Activated CD8-positive, alpha-beta T cell treated with anti-CD3 and anti-CD28 coated beads for 36 hours (primary cell): ENCODE measurements at places on chromosomes 2 and 18.
A peak's percentile ranks its signal among the peaks of the same experiment; 100 is the strongest.

DNA sequence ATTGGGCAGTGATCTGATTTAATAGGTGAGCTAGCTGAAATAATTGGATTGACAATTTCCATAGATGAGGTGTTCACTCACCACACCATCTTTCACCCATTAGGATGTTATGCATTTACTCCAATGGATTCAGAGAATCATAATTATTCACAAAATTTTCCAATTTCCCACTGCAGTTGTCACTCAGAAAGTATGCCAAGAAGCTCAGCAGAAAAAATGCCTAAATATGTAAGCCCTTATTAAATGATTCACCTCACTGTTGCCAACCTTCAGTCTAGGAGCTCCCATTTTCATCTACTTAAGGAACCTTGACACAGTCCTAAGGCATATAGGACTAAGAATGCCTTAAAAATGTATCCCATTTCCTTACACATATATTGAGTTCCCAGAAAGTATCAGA, 94.3 kb downstream of the MBD2 start:
- no peak for DNase-seq

DNA sequence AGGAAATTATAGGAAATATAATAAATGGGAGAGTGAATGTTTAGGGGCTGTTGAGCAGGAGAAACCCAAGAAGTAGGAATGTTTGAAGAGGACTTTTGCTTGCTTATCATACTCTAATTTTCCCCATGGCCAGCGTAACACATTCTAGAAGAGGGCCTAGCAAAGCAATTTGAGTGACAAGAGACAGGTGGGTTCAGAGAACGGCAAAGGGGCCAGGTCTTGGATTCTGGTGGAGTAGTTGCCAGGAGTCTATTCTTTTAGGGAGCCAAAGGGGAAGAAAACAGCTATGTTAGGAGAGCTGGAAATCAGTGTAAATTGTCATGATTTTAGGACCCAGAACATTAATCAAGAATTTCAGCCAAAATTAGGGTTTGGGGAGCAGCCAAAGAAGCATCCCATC, 96.5 kb downstream of the COL5A2 start:
- no peak for DNase-seq

DNA sequence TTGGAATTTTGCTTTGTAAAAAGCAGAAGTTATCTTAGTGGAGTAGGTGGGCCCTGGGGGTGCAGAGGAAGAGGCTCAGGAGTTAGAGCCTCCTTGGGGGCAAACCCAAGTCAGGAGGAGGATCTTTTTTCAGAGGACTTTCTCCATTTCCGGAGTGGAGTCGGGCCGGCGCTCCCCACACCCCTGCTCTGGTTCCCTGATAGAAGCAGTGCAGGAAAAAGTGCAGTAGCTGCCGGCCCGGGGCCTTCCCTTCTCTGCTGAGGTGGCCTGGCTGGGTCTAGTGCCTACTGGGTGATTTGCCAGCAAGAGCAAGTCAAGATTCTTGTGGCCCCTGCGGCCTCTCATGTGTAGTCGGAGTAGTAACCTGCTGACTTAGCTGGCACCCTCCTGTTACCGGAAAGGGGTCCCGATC, 124.2 kb upstream of the HS6ST1 start:
- no peak for DNase-seq

DNA sequence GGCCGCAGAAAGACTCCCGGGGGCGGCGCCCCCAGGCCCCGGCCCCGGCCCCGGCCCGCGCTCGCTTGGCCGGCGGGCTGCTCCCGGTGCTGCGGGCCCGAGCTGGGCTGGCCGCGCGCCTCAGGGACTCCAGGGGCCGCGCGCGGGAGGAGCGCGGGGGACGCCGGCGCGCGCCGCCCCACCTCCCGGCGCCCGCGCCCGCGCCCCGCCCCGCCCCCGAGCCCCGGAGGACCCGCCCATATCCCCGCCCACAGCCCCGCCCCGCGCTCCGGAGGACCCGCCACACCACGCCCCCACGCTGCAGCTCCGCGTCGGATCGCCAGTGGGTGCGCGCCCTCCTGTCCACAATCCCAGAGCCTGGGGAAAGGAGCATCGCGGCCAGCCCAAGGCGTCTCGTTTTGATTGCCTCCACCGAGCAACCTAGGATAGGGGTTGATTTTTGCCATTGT, at the start of gene PARD6G:
PARD6G (minus strand) TSS at position 122 of the 449 bp plus-strand sequence. CDS start 166 bp downstream, outside the sequence.
- peak; percentile 69 for DNase-seq

DNA sequence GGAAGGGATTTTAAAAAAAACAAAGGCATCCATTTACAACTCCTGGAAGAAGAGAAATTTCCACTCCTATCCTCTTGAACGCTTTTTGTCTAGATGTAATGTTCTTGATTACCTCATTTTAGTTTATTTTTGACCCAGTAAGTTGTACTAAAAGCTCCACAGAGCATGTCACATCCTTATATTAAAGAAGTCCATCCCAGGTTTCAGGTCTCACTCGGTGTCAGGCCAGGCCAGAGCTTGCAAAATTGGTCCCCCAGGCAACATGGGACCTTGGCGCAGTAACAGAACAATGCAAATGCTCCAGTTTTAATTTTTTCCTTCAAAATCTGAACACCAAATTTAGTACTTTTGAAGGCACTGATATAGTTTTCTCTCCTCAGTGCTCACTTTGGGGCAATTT, 218.4 kb upstream of the REV1 start:
- no peak for DNase-seq

- no peak for DNase-seq
Observed at GRCh38 chr2:216735086-216735485, 39.7 kb upstream of the IGFBP5 start.

DNA sequence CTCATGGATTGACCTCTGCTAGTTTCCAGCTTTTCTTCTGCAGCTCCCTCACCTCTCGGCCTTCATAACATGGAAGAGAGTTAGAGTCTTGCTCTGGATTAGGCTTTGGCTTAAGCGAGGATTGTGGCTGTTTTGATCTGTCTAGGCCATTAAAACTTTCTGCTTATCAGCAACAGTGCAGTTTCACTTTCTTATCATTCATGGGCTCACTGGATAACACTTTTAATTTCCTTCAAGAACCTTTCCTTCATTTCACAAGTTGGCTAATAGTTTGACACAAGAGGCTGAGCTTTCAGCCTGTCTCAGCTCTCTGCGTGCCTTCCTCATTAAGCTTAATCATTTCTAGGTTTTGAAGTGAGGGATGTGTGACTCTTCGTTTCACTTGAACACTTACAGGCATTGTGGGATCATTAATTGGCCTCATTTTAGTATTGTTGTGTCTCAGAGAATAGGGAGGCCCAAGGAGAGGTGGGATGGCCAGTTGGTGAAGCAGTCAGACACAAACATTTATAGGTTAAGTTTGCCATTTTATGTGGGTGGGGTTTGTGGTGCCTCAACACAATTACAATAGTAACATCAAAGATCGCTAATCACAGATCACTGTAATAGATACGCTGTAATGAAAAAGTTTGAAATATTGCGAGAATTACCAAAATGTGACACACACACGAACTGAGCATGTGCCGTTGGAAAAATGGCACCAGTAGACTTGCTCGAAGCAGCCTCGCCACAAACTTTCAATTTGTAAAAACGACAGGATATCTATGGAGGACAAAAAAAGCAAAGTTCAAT, 129.3 kb downstream of the ZNF236 start:
- no peak for DNase-seq

- DNase-seq, result no peak
Observed at GRCh38 chr2:17933256-17933655, 54.8 kb downstream of the KCNS3 start.

- no peak for DNase-seq
Observed at GRCh38 chr2:70513738-70514137, 39.9 kb downstream of the TGFA start.

DNA sequence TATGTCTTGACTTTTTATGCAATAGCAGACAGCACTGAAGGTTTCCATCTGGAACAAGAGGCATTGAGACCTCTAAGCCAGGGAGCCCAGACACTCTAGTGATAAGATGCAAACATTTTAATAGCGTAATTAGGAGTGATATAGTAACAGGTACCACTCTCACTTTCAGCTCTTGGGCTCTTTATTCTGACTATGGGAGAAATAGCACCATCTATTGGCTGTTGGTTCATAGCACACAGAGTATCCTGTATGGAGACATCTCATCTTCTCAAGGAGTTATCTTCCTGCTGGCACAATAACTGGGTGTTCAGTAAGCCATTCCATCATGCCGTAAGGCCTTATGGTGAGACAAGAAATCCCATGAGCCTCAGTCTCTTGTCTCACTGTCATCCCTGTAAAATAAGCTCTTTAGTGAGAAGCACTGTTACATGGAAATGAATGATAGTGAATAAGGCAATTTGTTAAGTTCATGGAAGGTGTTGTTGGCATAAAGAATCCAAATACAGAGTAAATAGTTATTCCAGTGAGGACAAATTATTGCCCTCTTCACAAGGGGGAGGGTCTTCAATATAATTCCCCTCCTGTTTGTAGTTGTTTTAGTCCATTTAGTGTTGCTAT, 48.3 kb downstream of the THUMPD2 start:
- DNase-seq, result no peak

- no peak for DNase-seq
Observed at GRCh38 chr2:146893500-146894041, 951.3 kb upstream of the ACVR2A start.

- DNase-seq, result no peak
Observed at GRCh38 chr2:57278451-57278850, 768.2 kb upstream of the VRK2 start.

DNA sequence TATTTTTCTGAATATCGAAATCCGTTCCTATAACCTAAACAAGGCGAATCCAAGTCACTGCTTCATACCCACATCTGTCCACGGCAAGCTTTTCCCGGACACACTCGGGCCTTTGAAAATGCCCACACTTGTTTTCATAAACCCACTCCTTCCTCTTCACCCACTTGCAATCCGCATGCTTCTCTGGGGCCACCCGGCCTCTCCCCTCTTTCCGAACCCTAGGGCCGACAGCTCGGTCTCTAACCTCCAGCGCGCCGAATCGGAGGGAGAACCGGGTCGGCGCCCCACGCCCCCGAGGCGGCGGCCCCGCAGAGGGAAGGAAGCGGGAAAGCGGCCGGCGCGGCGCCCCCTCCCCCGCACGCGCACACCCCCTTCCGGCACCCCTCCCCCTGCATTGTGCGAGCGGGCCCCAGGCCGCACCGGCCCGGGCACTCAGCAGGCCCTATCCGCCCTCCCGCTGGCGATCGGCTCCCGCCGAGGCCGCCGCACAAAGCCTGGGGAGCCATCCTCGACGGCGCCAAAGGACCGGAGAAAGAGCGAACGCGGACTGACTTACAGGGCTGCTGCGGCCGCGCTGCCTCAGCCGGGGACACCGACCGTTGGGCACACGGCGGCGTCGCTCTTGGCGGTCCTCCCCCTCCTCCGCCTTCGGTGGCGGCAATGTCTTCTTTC, 467 bp downstream of the PUM2 start:
- peak; percentile 61 for DNase-seq

DNA sequence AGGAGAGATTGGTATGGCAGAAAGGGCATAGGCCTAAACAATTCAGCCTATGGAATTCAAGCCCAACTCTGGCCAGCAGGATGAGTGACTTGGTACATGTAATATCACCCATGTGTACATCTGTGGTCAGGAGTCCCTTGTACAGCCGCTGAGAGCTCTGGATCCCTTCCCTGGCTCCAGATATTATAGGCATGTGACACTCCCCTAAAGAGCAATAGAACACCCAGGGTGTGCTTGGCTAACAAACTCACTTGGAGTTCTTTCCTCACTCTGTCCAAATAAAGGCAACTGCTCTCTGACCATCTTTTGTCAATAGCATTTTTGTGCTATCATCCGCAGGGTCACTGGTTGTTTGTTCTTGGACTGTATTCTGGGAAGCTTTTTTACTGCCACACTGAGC, 197.4 kb upstream of the NCKAP5 start:
- DNase-seq, result no peak

DNA sequence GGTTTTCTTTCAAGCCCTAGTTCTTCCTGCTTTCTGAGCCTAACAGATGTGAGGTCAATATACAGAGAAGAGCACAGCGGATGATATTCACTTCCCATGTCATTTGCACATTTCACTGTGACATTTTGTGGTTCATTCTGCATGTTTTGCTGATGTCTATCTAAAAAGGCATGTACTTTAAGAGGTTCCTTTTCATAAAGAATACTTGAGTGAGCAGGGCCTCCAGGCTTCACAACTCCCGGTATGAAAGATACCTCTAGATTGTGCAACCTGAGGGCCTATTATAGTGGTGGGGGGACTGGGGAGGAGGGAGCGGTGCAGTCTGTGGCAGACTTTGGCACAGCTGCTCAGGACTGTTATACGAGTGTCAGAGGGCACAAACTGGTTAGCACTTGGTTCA, 54.6 kb downstream of the CPO start:
- no peak for DNase-seq

DNA sequence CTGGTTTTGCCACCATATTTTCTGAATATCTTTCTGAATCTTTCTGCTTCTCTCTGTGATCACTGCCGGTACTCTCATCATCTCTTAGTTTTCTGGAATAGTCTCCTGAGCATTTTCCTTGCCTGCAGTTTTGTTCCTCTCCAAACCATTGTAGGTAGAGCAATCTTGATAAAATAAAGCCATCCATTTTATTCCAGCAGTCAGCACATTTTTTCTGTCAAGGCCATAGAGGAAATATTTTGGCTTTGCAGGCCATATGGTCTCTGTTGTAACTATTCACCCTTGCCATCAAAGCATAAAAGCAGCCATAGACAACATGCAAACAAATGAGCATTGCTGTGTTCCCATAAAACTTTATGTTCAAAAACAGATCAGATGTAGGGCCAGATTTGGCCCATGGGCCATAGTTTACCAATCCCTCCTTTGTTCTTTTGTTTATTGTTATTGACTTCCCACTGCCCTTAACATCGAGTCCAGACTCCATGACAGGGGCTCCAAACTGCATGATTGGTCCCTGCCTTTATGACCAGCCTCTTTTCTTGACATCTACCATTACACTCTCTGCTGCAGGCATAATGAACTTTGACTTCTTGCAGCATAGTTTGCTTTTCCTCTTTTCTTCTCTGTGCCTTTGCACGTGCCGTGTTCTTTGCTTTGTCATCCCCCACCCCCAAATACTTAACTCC, 29.8 kb downstream of the TMEM87B start:
- no peak for DNase-seq

GRCh38 chr2:100176925-100177324, 34.5 kb upstream of the AFF3 start:
- no peak for DNase-seq

DNA sequence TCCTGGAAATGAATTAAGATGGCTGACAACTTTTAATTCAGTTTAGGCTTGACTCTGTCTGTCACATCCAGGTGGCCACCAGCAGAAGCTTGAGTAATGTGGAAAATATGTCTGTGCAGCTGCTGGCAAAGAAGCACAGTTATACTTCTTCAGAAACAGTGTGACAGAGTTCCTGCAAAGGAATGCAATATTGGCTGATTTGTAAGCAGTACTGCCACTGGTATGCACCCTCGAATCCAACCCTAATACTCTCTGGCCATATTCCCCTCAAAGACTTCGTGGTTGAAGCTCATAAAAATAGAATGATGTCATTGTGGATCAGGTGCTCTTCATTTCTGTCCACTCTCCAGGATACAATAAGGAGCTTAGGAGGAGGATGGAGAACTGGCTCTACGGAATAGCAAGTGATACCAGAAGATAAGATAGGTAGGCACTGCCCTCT, 86.2 kb downstream of the METTL8 start:
- DNase-seq, result peak; percentile 28
